A549 treated with CORT108297 at 1 μM for 4 hours (cell line): ENCODE measurements at places on chromosomes 13 and 19. TPM values are rescaled to one million over a fixed set of nuclear protein-coding genes. Genes with fewer than 3 reads are reported as not detected.

Gene GPR180
- 2.9 to 3.8 TPM (median 3.6 TPM) in 5 replicates for total RNA-seq

Gene N4BP2L1
- total RNA-seq = 0.40 to 0.64 TPM (median 0.51 TPM) in 5 replicates

Gene RDH13
- total RNA-seq = 14.0 to 20.9 TPM (median 20.1 TPM) in 5 replicates

Gene BICRA
- total RNA-seq = 10.7 to 16.1 TPM (median 13.6 TPM) in 5 replicates

Gene OVOL3
- 0.15 to 0.74 TPM (median 0.38 TPM) in 4 of 5 replicates, not detected in the other for total RNA-seq

Gene SLC17A7
- total RNA-seq = 0.53 to 0.74 TPM (median 0.65 TPM) in 5 replicates

Gene KCNN1
- total RNA-seq = 0.35 to 1.0 TPM (median 0.69 TPM) in 5 replicates

Gene SYCN
- total RNA-seq = not detected in 5 replicates

Gene ZFP28
- total RNA-seq = 2.9 to 4.1 TPM (median 3.7 TPM) in 5 replicates
